ENCODE measurements at places on chromosomes 3 and 15. TPM values are rescaled to one million over a fixed set of nuclear protein-coding genes. Genes with fewer than 3 reads are reported as not detected.

DNA sequence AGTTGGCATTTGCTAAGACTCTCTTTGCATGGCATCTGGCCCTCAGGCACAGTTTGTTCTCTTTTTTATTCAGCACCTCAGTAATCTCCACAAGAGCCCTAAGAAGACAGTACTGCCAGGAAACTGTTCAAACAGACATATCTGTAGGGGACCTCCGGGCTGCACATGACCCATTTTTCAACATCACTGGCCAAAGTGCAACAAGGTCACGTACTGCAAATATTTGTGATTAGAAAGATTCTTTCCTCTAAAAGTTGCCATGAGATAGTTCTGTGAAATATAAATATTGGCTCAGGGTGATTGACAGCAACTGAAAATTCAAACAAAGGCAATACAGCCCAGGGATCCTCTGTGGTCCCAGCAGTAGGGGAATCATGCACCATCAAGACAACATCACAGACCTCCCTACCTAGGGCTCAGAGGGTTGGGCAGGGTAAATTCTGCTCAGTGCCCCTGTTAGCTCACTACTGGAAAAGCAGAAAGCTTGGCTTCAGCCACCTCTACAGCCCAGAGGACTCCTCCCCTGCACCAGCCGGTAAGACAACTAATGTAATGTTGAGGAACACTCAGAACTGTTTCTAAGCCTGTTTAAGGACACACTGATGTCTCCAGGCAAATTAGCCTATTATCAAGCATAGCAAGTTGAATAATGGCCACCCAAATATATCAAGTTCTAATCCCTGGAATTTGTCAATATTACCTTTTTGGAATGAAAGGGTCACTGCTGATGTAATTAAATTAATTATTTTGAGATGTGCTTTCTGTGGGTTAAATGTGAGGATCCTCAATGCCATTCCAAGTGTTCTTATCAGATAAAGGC, 117.4 kb upstream of the LPP start:
- peak; percentile 15 for DNase-seq

The PDIA5 gene
- 31.6 TPM for total RNA-seq

The PLA1A gene
- 0.99 TPM for total RNA-seq

The TRIM42 gene
- total RNA-seq = not detected

GRCh38 chr15:62357431-62357830, 192.3 kb upstream of the C2CD4B start:
- no peak for DNase-seq

The TMEM44 gene
- 52.6 TPM for total RNA-seq

The ADCY5 gene
- total RNA-seq = 2.5 TPM

DNA sequence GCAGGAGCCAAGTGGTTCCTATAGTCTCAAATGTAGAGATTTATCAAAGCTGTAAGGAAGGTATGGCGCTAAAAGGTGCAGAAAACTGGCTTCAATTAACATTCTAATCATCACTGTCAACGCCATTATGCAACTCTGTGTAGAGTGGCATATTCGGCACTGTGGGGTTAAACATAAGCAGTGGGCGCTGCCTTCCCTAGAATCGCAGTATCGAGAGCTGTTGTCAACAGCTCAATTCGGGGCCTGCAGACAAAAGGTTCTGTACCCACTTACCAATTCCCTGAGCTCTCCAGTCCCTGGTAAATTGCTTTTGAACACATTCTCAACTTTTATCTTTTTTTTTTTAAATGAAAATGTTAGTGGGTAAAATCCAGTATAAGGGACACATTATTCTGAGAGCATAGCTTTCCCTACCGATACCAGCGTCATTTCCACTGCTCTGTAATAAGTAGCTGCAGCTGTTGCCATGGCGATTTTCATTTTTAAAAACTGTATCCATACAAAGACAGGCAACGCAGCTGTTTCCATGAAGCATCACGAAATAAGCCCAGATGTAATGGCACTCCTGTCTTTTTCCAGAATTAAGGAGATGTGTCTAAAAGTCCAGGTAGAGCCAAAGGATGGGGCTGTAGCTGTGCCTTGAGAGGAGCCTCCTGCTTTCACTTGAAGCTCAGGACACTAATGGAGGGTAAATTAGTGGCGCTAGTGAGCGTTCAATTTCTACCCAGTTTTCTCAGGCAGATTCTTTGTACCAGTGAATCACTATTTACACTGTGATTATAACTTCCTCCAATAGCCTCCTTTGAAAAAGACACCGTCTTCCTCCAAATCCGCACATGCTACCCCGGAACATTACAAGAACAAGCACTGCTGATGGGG, 250.3 kb downstream of the SLC9A9 start:
- DNase-seq = peak; percentile 11

DNA sequence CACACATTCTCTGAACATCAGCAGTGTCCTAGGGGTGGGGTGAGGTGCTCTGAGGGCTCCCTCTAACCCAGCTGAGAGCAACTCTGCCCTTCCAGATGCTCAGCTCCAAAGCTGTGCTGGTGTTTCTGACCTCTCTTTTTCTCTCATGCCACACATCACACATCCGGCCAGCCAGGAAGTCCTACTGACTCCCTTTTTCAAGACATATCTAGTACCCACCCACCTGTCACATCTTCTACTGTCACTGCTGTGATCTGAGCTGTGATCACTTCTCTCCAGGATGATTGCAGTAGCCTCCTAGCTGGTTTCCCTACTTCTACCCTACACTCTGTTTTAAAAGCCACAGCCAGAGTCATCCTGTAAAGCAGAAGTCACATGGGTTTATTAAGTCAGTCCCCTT, 30.2 kb upstream of the MASP1 start:
- DNase-seq = no peak

GRCh38 chr3:187722206-187722612, 19.9 kb upstream of the RTP2 start:
- no peak for DNase-seq

DNA sequence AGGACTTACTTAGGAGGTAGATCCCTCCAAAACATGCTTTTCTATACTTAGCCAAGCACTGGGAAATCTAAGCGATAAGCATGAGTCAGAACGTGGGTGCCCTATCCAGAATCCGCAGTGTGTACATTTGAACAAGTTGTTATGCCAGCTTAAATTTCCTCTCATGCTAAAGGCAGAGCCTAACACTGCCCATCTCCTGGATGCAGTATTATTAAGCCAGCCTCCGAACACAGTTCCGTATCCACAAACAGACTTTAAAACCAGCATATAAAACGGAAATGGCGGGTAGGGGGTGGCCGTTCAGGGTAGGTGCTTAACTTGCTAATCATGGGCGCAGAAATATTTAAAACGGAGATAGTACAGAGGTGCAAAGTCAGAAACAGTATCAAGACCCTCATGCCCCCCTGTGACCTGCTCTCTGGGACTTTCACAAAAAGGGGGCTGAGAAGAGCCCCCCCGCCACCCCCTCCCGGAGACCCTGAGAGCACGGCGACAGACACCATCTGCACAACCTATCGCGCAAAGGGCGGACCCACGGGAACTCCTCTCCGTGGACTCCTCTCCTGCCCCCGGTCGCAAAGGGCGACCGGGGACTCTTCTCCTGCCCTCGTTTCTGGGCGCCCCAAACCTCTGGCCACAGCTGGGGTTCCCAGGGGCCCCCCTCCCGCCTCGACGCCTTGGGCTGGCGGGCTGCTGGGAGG, 889 bp upstream of the LRRIQ4 start:
- no peak for DNase-seq

GRCh38 chr3:25812644-25813043, 22.8 kb downstream of the OXSM start:
- no peak for DNase-seq

DNA sequence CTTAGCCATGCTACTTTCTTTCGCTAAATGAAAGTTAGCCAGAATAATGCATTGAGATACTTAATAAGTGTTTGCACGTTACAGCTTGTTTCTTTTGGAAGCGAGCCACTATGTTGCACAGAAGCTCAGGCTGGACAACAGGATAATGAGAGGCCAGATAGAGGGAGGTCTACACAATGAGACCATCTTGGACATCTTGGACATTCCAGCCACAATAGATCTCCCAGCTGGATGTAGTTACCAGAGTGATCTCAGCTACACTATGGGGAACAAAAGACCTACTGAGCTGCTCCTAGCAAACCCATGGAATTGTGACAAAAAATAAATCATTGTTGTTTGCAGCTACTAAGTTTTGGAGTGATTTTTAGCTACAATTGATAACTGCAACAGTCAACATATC, 540.1 kb upstream of the SEMA6D start:
- DNase-seq = no peak

DNA sequence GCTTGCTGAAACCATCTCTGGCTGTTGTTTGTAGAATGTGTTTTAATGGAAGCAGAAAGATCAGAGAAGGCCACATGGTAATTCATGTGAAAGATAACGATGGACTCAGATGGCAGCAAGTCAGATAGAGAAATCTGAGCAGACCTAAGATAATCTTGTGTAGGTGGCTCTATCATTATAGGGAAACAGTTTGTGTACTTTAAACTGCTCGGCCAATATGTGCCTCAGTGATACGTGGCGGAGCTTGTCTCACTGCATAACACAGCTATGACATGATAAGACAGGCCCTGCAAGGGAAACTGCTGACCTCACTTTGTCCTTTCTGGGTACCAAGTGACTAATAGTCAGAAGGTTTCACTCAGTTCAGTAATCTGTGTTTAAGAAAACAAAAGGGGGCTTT, 51.0 kb downstream of the MME start:
- DNase-seq = peak; percentile 28

All from Calu3 (cell line).